ENCODE measurements at places on chromosomes 1 and 21. TPM values are rescaled to one million over a fixed set of nuclear protein-coding genes. Genes with fewer than 3 reads are reported as not detected.

Gene MAEL
- not detected for total RNA-seq

DNA sequence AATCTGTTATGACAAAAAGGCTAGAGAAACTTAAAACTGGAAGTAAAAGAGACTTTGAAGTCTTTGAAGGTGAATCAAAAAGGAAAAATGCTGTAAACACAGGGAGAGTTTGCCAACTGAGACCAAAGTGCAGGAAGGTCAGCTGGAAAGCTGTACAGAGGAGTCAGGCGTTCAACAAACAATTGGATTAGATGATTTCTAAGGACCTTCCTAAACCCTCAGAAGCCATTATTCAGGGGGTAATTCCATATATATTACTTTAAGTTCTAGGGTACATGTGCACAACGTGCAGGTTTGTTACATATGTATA lies 156.8 kb downstream of the ZBTB18 start:
- H3K27me3 ChIP-seq, result no peaks in the 10 kb centered on the region
- no peak overlapping the region for H3K4me3 ChIP-seq
- no peak overlapping the region for H3K27ac ChIP-seq
- peak; percentile 19 for DNase-seq

Gene BEST4
- total RNA-seq, result 0.32 TPM

Gene CFHR3
- not detected for total RNA-seq

DNA sequence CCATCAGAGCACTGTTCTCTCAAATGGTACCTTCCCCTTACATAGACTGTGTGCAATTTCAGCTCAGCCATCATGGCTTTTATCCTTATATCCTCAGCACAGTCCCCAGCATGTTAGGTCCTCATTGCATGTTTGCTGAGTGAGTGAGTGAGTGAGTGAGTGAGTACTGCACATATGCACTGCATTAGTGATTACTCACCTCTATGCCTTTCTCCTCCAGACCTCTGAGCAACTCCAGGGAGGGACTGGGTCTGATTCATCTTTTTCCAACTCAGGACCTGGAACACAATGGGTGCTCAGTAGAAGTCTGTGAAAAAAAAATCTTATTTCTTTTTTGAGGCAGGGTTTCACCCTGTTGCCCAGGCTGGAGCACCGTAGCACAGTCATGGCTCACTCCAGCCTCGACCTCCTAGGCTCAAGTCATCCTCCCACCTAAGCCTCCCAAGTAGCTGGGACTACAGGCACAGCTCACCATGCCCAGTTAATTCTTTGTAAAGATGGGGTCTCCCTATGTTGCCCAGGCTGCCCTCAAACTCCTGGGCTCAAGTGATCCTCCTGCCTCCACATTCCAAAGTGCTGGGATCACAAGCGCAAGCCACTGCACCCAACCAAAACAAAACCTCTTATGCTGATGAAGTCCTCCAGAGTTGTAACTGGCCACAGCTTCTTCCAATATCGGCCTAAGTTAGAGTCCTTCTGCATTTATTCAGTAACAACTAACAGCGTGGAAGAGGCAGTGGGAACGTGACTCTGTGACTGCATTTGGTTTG lies 23.7 kb downstream of the RNU5D-1 start:
- H3K36me3 ChIP-seq, result no peaks in the 10 kb centered on the region
- peaks cover 23% of the 10 kb centered on the region for H3K4me1 ChIP-seq
- no peaks in the 10 kb centered on the region for H3K27me3 ChIP-seq
- H3K4me3 ChIP-seq, result peak overlapping the region; percentile 51

DNA sequence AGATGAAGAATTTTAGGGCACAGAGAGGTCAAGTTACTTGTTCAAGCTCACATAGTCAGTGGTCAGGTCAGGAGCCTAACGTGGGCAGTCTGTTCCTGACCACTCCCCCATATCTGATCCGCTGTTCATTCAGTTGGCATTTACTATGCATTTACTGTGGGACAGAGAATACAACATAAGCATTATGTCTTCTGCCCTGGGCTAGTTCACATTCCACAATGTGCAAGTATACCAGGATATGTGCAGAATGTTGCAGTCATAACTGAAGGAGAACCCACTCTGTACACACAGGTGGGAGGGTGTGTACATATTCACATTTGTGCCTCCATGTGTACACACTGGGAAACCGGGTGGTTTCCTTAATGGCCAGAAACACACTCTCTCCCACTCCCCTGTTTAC lies 309.6 kb downstream of the PRDM2 start:
- no peaks in the 10 kb centered on the region for H3K36me3 ChIP-seq
- H3K4me1 ChIP-seq, result no peaks in the 10 kb centered on the region
- H3K27ac ChIP-seq, result no peak overlapping the region
- H3K4me3 ChIP-seq, result no peak overlapping the region

Gene GBP2
- total RNA-seq, result 5.4 TPM

DNA sequence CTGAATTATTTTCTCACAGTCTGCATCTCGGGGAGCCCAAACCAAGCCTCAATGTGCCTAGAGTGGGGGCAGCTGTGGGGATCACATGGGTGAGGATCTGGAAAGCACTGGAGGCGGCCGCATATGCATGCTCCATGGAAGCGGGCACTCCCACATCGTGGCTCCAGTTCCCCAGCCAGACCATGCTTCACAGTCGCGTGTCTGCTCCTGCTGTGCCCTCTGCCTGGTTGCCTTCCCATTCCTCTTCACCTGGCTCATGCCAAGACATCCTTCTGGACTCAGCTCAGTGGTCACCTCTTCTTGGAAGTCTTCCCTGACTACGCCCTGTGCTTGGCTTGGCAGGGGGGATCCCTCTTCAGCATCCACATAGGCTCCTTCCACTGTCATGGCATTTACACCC lies 32.8 kb downstream of the IGSF21 start:
- no peak for DNase-seq
- H3K36me3 ChIP-seq, result no peaks in the 10 kb centered on the region
- H3K4me1 ChIP-seq, result no peaks in the 10 kb centered on the region
- H3K4me3 ChIP-seq, result no peak overlapping the region
- H3K27ac ChIP-seq, result no peak overlapping the region

DNA sequence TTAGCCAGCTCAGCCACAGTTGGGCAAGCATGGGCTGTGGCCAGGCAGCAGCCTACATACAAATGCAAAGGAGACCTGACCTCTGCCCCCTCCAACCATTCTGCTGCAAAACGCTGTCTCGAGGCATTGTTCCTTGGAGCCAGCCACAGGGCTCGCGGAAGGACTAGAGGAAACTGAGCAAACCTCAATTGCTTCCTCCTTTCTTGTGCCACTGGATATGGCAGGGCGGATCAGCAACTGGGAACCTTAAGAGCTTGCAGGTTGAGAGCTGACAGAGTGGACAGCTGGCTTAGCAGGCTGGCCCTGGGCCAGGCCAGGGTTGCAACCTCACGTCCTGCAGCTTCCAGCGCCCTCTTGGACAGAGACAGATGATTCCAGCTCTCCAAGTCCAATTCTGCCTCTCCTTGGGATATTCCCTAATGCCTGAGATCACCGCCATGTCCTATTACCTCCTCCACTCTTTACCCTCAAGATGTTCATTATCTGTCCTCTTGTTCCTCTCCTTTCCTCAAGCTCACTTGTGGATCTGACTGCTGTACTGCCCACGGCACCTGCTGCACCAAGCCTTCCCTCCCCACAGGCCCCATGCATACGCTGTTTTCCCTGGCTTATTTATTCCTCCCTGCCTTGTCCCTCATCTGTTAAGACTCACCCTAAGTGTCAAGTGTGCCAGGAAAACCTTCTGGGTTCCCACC lies 67.5 kb downstream of the SDC3 start:
- H3K4me1 ChIP-seq, result no peaks in the 10 kb centered on the region
- no peak for DNase-seq
- H3K27me3 ChIP-seq, result peaks cover 41% of the 10 kb centered on the region
- H3K36me3 ChIP-seq, result no peaks in the 10 kb centered on the region
- no peak overlapping the region for H3K27ac ChIP-seq
- no peak overlapping the region for H3K4me3 ChIP-seq

GRCh38 chr1:53685272-53686051 lies 53.5 kb downstream of the GLIS1 start:
- no peak overlapping the region for H3K27ac ChIP-seq
- H3K36me3 ChIP-seq, result no peaks in the 10 kb centered on the region
- H3K27me3 ChIP-seq, result peaks cover 15% of the 10 kb centered on the region
- H3K4me3 ChIP-seq, result no peak overlapping the region
- DNase-seq, result no peak
- H3K4me1 ChIP-seq, result no peaks in the 10 kb centered on the region

Gene SYT6
- total RNA-seq, result not detected

DNA sequence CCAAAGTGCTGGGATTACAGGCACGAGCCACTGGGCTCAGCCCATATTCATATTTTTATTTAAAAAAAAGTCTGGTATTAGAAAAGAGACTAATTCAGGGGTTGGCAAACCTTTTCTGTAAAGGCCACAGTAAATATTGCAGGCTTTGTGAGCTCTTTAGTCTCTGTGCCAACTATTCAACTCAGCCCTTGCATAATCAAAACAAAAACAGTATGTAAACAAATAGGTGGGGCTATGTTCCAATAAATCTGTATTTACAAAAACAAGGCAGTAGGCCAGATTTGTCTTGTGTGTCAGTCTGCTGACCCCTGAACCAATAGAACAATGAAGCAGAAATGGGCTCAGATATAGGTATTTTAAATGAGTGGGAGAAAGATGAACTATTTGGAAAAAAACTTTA lies 49.3 kb downstream of the CDC42BPA start:
- no peak overlapping the region for H3K4me3 ChIP-seq
- H3K27me3 ChIP-seq, result no peaks in the 10 kb centered on the region
- H3K27ac ChIP-seq, result no peak overlapping the region

Gene ARHGEF10L
- total RNA-seq, result 16.1 TPM

GRCh38 chr1:15885701-15886610 lies 38.4 kb downstream of the SPEN start:
- DNase-seq, result peak; percentile 93
- no peaks in the 10 kb centered on the region for H3K27me3 ChIP-seq
- peak overlapping the region; percentile 58 for H3K4me3 ChIP-seq
- H3K36me3 ChIP-seq, result 0 out of 2 replicates have a peak, but pooled peaks cover 5% of the 10 kb centered on the region

Gene NID1
- 73.6 TPM for total RNA-seq
